Activated CD4-positive, alpha-beta memory T cell treated with anti-CD3 and anti-CD28 coated beads, Interleukin-2, amount 10 ng/mL, durations not matched to agents 7 days and 5 days (primary cell): ENCODE measurements at places on chromosomes 2 and 18.

- no peak for DNase-seq
Measured at GRCh38 chr2:122851161-122851560, 1095.7 kb downstream of the TSN start.

DNA sequence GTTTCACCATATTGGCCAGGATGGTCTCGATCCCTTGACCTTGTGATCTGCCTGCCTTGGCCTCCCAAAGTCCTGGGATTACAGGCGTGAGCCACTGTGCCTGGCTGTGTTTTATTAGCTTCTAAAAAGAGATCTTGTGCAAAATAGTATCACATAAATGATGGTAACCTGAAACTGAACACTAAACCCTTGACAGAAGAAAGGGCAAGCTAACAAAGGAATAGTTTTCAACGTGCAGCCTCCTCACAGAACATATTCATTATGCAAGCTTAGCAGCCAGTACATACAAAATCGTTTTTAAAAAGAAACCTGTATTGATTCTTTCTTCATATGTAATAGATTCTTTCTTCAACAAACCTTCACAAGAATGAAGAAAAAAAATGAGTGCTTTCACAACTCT lies 20.6 kb downstream of the CHN1 start:
- no peak for DNase-seq

- DNase-seq = no peak
Measured at GRCh38 chr2:240685771-240686371, 3.2 kb upstream of the AQP12B start.

- DNase-seq = no peak
Measured at GRCh38 chr2:122804494-122804893, 1049.0 kb downstream of the TSN start.

GRCh38 chr2:182101263-182101662 lies 115.6 kb downstream of the PPP1R1C start:
- no peak for DNase-seq

- no peak for DNase-seq
Measured at GRCh38 chr2:11065833-11066485, 89.3 kb upstream of the SLC66A3 start.

GRCh38 chr2:122863532-122863931 lies 1108.1 kb downstream of the TSN start:
- DNase-seq = no peak

- no peak for DNase-seq
Measured at GRCh38 chr2:98036349-98037000, 40.7 kb upstream of the TMEM131 start.

DNA sequence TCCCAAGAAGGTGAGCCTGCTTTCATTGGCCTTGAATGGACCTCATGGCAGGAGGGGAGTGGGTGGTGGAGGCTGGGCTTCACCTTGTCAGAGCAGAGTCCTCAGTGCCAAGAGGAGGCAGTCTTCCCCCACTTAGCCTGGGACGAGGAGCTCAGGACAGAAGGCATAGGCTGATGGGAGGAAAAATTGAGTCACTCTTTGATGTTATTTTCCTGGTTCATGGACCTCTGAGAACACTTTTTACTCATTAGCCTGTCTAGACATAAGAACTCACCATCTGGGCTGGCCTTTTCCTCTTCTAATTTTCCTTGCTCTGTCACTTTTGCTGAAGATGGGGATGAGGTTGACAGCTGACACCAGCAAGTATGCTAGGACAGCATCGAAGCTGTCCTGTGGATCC lies 225.7 kb upstream of the TNP1 start:
- no peak for DNase-seq

DNA sequence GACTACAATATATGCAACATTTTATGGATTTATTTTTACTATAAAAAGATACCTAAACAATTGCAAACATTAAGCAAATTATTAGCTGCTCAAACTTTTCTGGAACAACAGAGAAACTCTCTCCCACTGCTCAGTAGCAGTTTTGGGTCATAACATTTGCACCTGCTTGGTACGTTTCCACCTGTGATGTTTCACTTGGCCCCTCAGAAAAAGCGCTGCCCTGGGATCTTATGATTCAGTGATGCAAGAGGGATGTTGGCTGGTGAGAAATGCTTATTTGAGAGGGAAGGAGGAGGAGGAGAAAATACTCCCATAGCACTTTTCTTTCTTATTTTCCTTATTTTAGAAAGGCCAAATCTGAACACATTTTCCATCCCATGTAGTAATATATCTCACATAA lies 9.2 kb downstream of the IRS1 start:
- no peak for DNase-seq

- no peak for DNase-seq
Measured at GRCh38 chr2:96663829-96664228, 21.3 kb downstream of the FER1L5 start.

GRCh38 chr2:6524691-6525474 lies 340.8 kb downstream of the CMPK2 start:
- no peak for DNase-seq

DNA sequence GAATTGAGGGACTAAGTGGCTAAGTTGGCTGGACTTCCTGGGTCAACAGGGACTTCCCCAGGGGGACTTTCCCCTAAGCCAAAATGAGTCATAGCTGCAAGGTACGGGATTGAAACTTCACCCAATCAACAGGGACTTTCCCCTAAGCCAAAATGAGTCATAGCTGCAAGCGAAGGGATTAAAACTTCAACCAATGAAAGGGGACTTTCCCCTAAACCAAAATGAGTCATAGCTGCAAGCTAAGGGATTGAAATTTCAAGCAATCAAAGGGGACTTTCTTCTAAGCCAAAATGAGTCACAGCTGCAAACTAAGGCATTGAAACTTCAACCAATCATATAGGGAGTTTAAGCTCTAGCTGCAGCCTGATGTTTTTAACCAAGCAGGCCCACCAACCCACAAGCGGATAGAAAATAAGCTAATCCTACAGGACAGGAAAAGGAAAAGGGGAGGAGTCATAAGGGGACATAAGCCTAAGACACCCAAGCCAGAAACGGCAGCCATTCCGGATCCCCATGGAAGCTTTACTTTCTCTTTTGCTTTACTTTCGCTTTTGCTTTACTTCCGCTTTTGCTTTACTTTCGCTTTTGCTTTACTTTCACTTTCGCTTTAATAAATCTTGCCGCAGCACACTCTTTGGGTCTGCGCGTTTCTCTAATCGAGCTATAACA lies 1375.4 kb upstream of the CELF4 start:
- DNase-seq = peak; percentile 52

- DNase-seq = no peak
Measured at GRCh38 chr2:31168291-31168690, 30.1 kb upstream of the GALNT14 start.

DNA sequence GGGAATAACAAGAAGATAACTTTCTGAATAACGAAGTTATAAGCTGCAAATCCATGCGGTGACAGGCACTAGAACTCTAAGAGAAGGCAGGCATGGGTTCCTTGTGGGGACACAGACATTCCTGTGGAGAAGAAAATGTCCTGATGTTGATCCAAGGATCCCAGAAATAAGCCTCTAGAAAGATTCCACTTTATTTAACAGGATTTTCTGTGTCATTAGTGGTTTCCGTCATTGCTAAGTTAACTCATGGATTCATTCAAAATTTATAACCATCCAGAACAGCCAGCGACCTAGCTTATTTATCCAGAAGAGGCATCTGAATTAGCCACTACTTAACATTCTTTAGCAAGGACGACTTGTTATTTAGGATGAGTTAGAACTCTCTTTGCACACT lies 10.0 kb upstream of the CD302 start:
- DNase-seq = no peak

DNA sequence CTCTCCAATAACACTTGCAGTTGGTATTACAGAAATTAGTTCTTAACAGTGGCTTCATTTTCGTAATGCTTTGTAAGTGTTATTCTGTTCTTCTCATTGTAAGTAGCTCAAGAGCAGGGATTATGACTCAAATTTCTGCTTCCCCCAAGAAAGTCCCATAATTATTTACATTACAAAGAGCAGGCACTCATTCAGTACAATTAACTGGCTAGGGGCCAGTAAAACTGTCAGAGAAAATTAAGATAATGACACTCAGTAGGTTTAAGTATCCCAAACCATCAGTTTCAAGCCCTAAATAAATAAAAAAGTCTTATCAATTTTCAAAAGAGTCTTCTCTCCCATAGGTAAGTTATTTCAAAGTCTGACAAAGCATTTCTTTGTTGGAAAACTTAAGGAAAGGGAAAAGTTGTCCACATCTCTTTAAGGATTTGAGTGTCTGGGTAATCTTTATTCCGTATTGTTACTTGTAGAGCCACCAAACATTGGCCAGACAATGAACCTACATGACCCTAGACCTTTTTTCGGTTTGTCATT lies 137.1 kb downstream of the ARHGAP28 start:
- DNase-seq = no peak

- DNase-seq = peak; percentile 51
Measured at GRCh38 chr2:99489063-99489760, 605 bp downstream of the REV1 start.
